Cerebellum (tissue), 4 donors: ENCODE measurements at places on chromosomes 2 and 18. TPM values are rescaled to one million over a fixed set of nuclear protein-coding genes. Genes with fewer than 3 reads are reported as not detected.

The SGO2 gene
- total RNA-seq = 13.9 TPM

DNA sequence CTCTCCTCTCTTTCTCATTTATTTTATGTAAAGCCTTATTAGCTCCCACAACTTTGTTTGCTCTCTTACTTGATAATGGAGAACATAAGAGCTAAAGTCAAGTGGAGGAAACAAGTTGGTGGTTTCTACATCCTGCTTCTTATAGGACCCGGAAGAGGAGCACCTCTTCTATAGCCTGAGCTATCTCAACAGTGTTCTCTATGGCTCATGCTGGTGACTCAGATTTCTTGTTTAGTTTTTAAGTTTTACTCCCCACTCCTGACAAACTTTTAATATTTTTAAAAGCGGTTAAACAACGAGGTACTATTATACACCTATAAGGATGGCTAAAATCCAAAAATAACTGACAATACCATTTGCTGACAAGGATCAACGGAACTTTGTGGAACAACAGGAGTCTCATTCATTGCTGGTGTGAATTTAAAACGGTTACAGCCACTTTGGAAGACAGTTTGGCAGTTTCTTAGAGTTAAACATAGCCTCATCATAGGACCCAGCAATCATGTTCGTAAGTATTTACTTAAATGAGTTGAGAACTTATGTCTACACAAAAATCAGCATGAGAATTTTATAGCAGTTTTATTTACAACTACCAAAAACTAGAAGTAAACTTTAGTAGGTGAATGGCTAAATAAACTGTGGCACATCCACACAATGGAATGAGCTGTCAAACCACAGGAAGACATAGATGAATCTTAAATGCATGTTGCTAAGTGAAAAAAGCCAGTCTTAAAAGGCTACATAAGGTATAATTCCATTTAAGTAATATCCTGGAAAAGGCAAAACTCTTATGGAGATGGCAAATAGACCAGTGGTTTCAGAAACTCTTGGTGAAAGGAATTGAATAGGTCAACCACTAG, 12.7 kb upstream of the CDC42EP3 start:
- DNase-seq = no peak

DNA sequence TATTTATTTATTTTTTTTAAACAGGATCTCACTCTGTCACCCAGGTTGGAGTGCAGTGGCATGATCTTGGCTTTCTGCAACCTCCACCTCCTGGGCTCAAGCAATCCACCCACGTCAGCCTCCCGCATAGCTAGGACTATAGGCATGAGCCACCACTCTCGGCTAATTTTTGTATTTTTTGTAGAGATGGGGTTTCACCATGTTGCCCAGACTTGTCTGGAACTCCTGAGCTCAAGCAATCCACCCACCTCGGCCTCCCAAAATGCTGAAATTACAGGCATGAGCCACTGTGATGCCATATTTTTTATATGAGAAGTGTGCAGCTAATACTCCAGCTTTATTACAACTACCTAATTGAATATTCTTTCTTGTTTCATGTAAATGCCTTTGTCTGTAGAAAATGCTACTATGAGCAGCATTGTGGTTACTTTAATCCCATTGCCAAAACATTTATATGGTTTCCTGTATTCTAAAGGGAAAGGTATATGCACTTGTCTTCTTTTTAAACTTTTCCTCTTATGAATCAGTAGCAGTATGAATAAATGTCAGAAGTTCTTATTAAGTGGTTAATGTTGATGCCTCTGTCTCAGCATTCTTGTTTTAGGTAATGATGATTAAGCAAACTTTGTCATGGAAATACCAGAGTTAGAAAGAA, 9.5 kb upstream of the BCL2L11 start:
- no peak for DNase-seq

DNA sequence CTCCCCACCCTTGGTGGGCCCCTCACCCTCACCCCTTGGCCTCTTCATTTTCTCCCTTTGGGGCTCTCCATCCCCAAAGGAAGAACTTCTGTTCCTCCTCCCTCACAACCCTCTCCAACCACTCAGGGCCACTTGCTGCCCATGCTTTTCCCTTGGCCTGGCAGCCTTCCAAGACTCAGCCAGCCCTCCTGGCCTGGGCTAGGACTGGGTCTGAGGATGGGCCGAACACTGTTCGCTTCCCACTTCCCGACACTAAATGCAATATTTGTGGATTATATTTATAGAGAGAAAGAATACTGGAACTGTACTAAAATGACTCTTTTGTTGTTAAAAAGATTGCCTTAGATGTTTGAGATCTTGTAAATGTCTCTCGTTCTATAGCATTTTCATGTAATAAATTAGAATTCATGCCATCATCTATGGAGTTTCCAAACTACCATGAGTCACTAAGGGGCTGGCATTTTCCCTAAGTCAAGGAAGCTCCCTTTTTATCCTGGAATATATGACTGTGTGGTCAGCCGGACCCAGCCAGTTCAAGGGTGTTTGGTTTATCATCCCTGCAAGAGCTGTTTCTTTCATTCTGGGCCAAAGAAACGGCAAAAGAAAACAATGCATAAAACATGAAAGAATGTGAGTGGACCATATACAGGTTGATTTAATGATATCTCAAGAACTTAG, 3.8 kb downstream of the CXCR2 start:
- no peak for DNase-seq

DNA sequence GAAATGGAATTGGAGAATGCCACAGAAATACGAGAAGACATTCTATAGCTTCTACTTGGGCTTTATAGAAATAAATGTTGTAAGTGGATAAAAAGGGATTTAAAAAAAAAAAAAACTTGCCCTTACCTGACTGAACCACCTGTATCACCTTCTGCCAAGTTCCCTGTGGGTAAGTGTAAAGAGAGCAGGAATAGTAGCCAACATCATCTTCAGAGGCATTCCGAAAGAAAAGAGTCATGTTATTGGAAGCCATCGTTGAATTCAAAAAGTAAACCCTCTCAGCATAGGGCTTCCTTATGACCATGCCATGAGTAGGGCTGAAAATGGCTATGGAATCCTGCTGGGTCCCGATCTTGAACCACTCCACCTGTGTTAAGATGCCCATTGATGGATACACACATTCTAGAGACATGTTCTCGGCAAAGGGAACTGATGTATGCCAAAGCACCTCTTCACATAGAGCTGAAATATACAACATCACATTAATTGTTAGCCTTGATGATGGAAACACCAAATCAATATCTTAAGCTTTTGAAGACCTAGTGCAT, 991 bp downstream of the CD226 start:
- DNase-seq = no peak

DNA sequence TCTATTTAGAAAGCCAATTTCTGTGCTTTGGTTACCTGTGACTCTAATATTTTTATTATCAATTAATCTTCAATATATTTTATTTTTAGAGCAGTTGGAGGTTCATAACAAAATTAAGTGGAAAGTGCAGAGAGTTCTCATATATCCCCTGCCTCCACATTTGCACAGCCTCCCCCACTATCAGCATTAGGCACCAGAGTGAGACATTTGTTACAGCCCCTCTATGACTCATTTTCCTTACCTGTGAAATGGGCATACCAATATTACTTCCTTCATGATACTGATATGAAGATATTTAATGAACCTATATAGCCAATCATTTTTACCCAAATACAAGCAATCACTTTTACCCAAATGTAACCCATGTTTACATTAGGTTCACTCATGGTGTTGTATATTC, 34.0 kb upstream of the CYTIP start:
- DNase-seq = no peak

GRCh38 chr2:65024149-65024829, 31.9 kb upstream of the CEP68 start:
- no peak for DNase-seq

DNA sequence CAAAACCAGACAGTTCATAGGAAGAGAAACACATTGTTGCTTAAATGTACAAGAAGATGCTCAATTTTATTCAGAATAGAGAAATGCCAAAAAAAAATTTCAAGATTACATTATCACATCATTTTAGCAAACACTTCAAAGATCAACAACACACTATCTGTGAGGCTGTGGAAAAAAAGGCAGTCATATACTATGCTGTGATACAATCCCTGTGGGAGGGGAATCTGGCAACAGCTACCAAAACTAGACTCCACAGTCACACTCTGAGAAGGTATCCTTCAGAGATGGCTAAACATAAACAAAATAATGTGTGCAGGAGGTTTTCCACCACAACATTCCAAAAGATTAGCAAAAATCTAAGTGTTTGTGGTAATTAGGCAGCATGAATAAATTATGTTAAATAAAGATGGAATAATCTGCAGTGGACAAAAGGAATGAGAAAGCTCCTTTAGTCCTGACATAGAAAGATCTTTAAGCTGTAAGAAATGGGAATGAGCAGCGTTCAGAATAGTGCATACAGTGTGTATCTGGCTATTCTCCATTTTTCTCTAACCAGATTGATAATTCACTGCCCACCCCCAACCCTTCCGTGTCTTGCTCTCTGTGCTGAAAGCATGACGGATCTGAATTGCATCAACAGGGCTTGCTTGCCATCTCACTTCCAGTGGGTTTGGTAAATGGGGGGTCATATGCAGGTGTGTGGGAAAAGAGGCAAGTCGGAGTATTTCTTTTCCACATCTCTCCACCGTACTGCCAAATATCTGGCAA, 329.6 kb downstream of the MBD2 start:
- no peak for DNase-seq

- DNase-seq = no peak
Measured at GRCh38 chr2:147165697-147166382, 679.0 kb upstream of the ACVR2A start.

The DNAJC27 gene
- total RNA-seq = 13.1 TPM

- no peak for DNase-seq
Measured at GRCh38 chr2:44218771-44219170, 50.1 kb downstream of the PPM1B start.

The UGT1A10 gene
- total RNA-seq = not detected

The PARD3B gene
- total RNA-seq = 30.6 TPM

DNA sequence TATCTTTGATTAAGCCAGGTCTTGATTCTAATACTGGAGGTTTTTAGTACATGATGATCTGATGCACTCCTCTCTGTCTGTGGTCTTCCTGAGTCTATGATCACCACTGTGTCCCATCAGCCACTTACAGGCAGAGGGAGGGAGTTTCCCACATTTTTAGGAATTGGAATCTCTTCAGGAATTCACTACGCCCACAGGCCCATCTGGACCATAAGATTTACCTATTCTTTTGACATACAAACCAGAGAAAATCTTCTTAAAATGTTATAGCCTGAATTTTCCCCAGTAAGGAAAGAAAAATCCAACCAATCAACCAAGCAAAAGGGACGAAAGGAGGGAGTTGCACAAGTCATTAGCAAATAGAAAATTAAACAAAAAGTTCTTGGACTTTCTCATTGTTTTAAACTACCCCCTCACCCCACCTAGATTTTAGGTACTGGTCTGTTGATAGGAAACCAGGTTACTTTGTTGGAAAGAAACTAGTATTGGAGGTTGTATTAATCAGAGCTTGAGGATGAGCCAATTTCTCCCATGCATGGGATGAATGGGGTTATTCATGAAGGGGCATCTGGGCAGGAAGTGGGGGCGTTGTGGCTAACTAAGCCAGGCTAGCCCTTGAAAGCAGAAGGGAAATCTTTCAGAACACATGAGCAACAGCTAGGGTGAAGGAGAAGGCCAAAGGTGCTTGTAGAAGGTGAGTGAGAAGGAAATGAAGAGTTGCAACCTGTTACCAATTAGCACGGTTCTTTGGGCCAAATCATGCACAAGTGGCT, 328.2 kb upstream of the MEX3C start:
- no peak for DNase-seq

GRCh38 chr2:26740890-26741302, 23.2 kb upstream of the SLC35F6 start:
- DNase-seq = no peak

- DNase-seq = no peak
Measured at GRCh38 chr2:240626531-240627300, 1.4 kb downstream of the GPR35 start.

GRCh38 chr2:230423851-230424458, 8.0 kb downstream of the SP100 start:
- DNase-seq = no peak

The SERPINB7 gene
- total RNA-seq = not detected

- no peak for DNase-seq
Measured at GRCh38 chr2:60745761-60746160, 10.3 kb upstream of the PAPOLG start.

- no peak for DNase-seq
Measured at GRCh38 chr2:211737282-211737681, 801.3 kb downstream of the ERBB4 start.

The NAT8 gene
- not detected for total RNA-seq

GRCh38 chr2:112679484-112679883, 33.7 kb downstream of the SLC20A1 start:
- no peak for DNase-seq

- no peak for DNase-seq
Measured at GRCh38 chr2:68371581-68371980, 6.5 kb downstream of the PLEK start.

GRCh38 chr18:35041815-35042387, 688 bp downstream of the MAPRE2 start:
- peak; percentile 70 for DNase-seq

The ECEL1 gene
- 6.5 TPM for total RNA-seq

DNA sequence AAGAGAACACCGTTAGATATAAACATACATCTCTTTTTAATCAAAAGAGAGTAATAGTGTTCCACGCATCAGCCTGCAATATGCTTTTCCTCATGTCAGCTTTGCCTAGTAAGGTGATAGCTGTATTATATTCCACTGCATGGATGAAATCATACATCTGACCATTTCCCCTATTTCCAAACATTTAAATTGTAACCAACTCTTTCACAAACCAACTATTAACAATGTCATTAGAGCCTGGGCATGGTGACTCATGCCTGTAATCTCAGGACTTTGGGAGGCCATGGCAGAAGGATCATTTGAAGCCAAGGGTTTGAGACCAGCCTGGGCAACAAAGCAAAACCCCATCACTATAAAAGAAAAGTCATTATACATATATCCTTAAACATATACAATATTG, 284.8 kb downstream of the BCL11A start:
- DNase-seq = no peak

- no peak for DNase-seq
Measured at GRCh38 chr2:234241656-234242458, 191.4 kb downstream of the SPP2 start.

DNA sequence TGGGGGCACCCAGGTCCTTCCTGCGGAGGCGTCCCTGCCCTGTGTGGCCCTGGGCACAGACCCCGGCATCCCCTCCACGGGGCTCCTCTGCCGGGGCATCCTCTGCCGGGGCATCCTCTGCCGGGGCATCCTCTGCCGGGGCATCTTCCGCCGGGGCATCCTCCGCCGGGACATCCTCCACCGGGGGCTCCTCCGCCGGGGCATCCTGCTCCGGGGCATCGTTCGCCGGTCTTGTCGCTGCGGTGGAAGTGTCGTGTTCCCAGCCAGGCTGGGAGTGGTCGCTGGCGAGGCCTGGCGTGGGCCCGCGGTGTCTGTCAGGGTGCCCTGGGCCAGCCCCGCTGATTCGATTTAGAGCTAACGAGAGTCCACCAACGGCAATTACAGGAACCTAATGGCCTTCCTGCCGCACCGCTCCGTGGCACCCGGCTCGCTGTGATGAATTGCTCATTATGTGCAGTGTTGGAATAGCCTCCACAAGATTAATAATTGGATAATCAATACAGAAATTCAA, 115.1 kb downstream of the NFATC1 start:
- DNase-seq = no peak

GRCh38 chr2:191369034-191369433, 123.8 kb downstream of the MYO1B start:
- DNase-seq = no peak

GRCh38 chr2:8380026-8380425, 301.8 kb upstream of the ID2 start:
- no peak for DNase-seq
